ENCODE measurements at places on chromosomes 16 and 17.

DNA sequence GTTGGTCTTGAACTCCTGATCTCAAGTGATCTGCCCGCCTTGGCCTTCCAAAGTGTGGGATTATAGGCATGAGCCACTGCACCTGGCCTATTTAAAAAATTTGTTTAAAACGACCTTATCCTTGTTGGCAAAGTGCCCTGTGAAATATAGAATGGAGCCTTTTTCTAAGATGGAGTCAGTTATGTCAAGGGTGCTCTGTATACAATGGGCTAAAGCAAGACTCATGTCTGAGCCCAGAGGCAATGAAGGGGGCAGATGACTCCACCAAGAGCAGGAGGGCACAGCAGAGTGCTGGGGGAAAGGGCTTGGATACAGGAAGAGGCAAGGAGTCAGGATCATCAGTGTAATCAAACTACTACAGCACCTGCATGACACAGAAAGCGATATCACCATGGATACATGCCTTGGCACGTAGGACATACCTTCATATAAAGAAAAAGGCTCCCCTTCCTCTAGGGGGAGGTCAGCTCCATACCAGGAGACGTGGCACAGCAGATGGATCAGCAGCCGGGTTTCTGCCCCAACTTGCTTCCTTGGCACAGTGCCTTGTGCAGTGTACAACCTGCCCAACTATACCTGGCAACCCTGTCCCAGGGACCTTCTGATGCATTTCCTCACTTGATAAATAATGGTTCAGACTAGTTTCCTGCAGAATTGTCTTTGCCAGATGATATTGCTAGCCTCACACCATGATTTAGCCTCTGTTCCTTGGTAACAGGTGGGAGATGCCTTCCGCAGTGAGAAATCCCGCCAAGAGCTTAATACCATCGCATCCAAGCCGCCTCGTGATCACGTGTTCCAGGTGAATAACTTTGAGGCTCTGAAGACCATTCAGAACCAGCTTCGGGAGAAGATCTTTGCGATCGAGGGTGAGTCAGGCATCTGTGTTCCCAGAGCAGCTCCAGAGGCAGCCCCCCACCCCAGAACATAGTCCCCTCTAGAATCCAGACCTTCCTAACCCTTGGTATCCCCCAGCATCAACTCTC, 15.3 kb downstream of the ITGAM start:
- ATAC-seq, result no peak

GRCh38 chr16:49281843-49282642, 405 bp upstream of the CBLN1 start:
- peak; percentile 31 for ATAC-seq

DNA sequence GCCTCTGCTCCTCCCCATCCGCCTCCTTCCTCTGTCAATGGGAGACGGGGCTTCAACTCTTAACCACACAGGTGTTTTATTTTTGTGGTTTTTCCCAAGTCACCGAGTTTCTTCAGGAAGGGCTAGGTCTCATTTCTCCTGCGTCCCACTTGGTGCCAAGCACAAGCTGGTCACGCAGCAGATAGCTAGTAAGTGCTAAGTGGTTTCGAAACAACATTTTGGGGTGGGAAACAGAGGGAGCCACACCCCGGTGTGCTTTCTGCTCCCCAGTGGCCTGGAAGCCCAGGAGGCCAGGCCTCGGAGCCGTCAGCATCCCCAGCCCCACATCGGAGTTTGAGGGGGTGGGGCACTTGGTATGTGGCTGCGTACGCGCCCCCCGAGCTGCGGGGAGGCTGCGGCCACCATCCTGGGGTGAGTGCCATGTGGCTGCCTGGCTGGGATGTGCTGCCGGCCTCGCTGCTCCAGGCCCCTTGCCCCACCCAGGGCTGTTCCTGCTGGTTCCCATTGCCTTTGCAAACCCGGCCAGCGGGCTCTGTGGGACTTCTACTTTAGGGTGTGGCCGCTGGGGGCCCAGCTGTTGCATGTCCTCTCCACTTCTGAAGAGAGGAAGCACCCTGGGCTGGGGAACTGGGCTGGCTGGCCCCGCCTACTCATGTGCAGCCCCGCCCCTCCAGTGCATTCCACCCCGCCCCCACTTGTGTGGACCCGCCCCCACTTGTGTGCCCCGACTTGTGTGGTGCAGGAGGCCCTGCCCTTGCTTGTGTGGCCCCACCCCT, 55.6 kb downstream of the BAIAP2 start:
- ATAC-seq, result no peak

DNA sequence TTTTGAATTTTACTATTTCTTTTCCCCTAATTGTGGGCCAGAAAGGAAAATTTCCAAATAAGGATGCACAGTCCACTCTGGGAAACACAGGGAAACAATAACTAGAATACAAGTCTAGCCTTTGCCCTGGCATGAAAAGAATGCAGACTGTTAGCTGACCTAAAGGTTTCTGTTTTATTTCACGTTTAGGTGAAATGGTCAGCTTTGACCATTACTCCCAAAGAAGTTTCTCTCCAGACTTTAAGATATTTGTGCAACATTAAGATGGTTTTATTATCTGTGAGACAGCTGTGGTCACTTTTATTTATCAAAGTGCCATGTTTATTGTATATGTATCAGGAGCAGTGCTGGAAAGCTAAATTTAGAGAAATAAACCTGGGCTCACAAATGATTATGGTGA, 163.9 kb downstream of the SPECC1 start:
- ATAC-seq, result no peak

- no peak for ATAC-seq
These were observed 244.7 kb upstream of the WSB1 start for GRCh38 chr17:27049104-27049784.

- no peak for ATAC-seq
These were observed 12.2 kb downstream of the CD2BP2 start for GRCh38 chr16:30342751-30343490.

DNA sequence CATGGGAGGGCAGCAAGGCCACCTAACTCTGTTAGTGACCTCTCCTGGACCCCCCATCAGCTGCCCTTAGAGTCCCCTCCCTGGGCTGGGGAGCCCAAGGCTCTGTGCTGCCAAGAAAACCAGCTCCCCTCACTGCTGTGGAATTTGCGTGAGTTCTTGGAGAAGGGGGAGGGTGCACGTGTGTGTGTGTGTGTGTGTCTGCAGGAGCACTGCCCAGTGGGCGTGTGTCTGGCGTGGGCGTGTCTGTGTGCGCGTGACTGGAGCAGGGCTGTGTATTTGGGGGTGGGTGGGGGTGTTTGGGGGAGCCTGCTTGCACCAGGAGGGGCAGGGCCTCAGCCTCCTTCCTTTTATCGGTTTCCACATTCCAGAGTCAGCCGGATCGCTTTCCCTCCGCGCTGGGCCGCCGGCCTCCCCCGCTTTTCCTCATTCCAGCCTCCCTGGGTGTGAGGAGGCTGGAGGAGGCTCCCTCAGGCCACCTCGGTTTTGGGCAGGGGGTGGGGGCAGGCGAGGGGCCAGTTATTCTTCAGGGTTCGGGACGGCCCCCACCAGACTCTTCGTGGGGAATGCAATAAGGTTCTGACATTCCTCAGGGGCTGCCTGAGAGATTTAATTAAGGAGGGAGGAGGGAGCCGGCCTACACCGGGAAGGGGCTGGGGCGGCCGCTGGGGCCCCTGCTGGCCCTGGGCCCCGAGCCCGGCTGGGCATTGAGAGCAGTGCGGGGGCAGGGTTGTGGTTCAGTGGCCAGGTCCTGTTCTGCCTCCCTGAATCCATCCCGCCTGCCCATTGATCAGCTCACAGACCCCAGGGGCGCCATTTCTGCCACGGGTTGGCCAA, 2.5 kb downstream of the VASN start:
- no peak for ATAC-seq

DNA sequence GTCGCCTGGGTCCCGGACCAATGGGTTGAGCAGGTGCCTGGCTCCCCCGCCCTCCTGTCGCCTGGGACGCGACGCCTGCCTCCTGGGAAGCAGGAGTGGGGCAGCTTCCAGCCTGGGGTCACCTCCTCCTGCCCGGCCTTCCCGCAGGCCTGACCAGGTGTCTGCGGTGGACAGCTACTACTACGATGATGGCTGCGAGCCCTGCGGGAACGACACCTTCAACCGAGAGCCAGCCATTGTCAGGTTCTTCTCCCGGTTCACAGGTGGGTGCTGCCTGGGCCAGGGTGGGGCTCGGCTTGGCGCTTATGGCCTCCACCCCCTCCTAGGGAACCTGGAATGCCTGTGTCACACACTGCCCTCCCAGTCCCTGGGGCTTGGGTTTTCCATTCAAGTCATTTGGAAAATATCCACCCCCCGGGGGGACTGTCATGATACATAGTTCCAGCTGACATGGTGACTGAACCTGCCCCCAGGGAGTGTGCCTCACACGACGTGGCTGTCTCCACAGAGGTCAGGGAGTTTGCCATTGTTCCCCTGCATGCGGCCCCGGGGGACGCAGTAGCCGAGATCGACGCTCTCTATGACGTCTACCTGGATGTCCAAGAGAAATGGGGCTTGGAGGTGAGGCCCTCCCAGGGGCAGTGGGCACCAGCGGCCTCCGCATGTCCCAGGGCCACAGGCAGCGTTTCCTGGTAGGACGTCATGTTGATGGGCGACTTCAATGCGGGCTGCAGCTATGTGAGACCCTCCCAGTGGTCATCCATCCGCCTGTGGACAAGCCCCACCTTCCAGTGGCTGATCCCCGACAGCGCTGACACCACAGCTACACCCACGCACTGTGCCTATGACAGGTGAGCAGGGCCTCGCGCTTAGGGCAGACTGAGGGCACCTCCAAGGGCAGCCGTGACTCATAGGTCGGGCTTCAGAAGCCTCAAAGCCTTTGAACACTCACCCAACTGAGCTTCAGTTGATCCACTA, 2.3 kb downstream of the DNASE1 start:
- no peak for ATAC-seq

GRCh38 chr17:2259769-2260536, 43.6 kb downstream of the SMG6 start:
- ATAC-seq, result peak; percentile 94

GRCh38 chr17:27181935-27182334, 112.0 kb upstream of the WSB1 start:
- no peak for ATAC-seq

DNA sequence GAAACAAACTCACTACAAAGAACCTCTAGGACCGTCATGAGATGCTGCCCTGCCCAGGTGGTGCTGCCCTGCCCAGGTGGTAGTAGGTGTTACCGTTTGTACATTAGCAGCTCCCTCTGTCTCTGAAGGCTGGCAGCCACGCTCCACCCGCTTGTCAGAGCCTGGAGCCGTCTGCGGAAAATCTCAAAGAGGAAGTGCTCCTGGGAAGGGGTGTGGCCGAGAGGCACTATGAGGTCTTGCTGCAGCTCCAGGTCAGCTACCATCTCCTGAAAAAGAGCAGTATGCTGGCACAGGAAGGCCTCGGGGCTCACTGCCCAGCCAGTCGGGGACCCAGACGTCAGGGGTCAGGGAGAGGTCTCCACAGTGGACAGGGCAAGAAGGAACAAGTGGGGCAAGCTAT, 28.3 kb downstream of the ZNF276 start:
- ATAC-seq, result no peak

GRCh38 chr17:4605826-4606225, 21.5 kb downstream of the SMTNL2 start:
- peak; percentile 67 for ATAC-seq

All from stimulated activated memory B cell treated with anti-CD40 and anti-IgM and Interleukin-4, amounts not matched to agents 10 μg/mL and 1 μg/mL and 100 μg/mL, for 72 hours (primary cell).